ENCODE measurements at places on chromosomes 16 and 17.

DNA sequence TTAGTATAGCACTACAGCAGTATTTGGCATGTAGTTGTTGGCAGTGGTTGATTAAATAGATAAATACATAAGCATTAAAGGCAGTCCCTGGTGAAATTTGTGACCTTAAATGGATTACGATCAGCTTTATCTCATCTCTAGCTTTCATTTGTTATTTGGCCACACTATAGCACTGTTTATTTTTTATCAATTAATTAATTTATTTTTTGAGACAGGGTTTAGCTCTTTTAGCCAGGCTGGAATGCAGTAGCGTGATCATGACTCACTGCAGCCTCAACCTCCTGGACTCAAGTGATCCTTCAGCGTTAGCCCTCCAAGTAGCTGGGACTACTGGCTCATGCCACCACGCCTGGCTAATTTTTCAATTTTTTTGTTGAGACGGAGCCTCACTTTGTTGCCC, 18.7 kb upstream of the ARHGAP17 start:
- no peak for DNase-seq

GRCh38 chr16:66300501-66300900, 66.0 kb upstream of the CDH5 start:
- DNase-seq = no peak

GRCh38 chr16:30567991-30568638, 3.4 kb downstream of the ZNF688 start:
- DNase-seq = no peak

DNA sequence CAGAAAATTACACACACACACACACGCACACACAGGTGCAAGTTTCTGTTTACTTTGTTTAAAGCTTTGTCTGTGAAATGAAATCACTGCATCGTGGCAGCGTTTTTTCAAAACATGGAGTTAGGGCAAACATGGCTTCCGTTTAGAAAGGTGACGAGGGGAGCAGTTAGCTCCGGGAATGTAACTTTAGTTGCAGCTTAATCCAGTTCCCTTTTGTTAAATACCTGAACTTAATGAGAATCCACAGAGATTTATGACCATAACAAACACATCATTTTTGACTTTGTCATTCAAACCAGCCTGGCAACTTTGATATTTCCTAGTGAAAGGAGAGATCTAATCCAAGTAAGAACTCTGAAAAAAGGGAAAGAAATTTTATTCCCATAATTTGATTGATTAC, 12.1 kb downstream of the HS3ST3A1 start:
- DNase-seq = no peak

DNA sequence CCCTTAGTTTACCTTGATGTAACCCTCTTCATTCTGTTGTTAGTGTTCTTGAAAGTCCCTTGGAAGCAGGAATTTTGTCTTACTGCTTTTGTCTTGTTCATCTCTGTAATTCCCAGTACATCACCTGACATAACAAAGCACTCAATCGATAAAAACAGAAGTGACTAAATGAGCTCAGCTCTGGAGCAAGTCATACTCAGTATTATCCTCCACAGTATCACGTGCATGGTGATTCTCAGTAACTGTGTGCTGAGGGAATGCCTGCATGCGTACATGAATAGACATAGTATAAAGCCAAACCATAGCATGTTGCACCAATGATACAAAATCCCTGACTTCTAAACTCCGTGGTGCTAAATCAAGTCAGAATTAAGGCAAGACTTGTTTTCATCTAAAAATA, 7.2 kb downstream of the KRT38 start:
- no peak for DNase-seq

GRCh38 chr17:52724578-52724977, 566.1 kb upstream of the CA10 start:
- DNase-seq = no peak

DNA sequence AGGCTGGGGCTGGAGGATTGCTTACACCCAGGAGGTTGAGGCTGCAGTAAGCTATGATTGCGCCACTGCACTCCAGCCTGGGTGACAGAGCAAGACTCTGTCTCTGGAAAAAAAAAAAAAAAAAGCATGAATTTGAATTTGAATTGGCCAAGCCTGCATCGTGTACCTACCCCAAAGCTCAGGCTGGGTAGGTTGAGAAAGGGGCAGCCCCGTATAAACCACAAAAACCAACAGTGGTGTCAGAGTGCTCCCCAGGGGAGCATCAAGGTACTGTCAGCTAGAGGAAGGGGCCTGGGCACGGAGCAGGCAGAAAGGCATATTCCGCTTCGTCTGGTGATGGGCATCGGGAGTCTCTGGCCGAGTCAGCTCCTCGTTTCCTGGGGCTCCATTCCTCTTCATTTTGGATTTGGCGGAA, 40.9 kb downstream of the RAP1GAP2 start:
- peak; percentile 8 for DNase-seq

- DNase-seq = no peak
Observed at GRCh38 chr17:16155536-16155935, 59.8 kb downstream of the NCOR1 start.

DNA sequence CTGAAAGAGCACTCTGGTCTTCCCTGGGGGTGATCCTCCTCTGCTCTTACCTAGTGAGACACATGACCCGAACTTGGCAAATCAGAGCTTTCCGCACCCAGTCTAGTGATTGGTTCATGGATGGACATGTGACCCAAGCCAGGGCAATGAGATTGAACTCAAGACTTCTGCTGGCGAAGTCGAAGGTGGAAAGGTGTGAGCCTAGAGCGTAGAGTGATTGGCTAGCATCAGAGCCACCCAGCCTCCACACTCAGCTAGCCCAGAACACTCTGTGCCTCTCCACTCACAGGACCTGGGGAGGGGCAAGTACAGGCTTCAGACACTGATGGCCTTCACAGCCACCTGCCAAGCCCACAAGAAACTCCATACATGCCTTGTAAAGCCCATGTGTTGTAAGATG, 17.6 kb downstream of the ATPAF2 start:
- no peak for DNase-seq

DNA sequence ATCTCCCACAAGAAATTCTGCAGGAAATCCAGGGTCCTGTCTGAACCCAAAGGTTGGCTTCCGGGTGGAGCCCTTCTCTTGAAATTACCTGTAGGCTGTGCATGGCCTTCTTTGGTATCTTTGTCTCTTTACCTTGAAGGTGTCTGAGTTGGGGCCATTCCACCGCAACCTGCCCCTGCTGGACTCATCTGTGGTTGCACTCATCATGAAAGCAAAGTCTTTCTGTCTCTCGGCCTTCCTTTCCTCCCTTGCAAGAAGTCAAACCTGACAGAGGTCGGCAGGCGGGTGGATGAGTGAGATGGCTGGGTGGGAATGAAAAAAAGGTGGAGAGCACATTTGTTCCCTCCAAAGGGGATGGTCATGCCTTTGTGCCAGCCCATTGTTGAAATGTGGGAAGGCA, 25.1 kb downstream of the SALL1 start:
- DNase-seq = no peak

DNA sequence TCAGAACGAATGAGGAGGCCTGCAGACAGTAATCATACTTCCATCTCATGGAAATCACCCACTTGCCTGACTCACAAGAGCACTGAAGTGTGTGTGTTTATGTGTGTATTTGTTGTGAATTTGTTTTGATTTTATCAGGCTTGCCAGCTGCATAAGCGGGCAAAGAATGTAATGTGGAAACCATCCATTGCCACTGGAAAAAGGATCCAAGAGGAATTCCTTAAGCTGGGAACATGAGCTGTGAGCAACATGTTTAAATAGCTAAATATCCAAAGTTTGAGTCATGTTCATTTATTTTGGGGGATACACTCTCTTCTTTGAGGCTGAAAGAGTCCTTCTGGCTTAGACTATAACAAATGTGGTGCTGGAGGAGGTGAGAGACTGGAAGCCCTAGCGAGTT, 198.4 kb upstream of the TBX2 start:
- no peak for DNase-seq

- no peak for DNase-seq
Observed at GRCh38 chr16:27174798-27175197, 28.5 kb upstream of the KDM8 start.

DNA sequence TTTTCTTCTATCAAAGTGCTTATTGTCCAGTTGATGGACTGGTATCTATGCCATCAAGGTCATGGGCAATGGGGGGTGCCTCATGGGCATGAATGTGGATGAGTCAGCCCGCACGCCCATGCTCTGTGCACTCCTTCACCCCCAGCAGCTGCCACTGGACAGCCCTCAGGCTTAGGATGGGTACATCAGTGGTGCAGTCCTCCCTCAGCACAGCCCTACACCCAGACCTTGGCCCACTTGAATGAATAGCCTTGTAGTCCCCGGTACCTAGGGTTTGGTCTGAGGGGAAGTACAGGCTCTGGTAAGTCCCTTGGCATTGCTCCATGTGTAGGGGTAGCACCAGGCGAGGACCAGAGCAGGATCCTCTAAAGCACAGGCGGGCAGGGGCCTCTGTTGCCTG, 10.4 kb upstream of the GNA13 start:
- DNase-seq = no peak

- no peak for DNase-seq
Observed at GRCh38 chr17:27520491-27521185, 64.4 kb downstream of the KSR1 start.

- no peak for DNase-seq
Observed at GRCh38 chr17:68239632-68240366, 8.0 kb upstream of the AMZ2 start.

GRCh38 chr16:30748634-30749445, 615 bp downstream of the PHKG2 start:
- DNase-seq = no peak

DNA sequence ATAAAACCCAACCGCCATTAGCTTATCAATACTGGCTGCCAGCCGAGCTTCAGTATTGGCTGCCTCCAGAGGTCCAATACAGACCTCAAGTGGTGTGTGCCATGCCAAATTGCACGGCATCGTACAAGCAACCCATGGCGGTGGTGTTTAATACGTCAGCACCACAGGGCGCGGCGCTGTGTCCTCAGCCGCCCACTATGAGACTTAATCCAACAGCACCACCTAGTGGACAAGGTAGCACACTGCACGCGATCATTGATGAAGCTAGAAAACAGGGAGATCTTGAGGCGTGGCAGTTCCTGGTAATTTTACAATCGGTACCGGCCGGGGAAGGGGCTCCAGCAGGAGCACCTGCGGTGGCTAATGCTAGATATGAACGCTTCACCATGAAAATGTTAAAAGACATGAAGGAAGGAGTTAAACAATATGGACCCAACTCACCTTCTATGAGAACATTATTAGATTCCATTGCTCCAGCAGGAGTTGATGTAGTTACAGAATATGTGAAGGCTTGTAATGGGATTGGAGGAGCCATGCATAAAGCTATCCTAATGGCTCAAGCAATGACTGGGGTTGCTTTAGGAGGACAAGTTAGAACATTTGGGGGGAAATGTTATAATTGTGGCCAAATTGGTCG, 15.4 kb downstream of the FLYWCH1 start:
- DNase-seq = peak; percentile 67

DNA sequence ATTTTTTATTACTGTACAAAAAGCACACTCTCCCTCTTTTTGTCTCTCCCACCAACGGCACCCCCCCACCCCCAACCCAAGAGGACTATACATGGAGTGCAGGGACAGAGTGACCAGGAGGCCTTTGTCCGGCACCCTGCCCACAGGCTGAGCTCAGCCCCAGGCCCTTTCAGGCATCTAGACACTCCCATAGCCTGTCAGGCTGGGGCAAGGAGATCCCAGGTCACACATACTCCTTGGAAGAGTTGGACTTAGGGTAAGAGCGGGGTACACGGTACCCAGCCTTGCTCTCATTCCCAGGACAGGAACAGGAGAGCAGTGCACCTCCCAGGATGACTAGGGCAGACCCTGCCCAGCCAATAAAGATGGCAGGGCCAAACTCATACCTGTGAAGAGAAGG, 2.1 kb downstream of the CLDN7 start:
- no peak for DNase-seq

DNA sequence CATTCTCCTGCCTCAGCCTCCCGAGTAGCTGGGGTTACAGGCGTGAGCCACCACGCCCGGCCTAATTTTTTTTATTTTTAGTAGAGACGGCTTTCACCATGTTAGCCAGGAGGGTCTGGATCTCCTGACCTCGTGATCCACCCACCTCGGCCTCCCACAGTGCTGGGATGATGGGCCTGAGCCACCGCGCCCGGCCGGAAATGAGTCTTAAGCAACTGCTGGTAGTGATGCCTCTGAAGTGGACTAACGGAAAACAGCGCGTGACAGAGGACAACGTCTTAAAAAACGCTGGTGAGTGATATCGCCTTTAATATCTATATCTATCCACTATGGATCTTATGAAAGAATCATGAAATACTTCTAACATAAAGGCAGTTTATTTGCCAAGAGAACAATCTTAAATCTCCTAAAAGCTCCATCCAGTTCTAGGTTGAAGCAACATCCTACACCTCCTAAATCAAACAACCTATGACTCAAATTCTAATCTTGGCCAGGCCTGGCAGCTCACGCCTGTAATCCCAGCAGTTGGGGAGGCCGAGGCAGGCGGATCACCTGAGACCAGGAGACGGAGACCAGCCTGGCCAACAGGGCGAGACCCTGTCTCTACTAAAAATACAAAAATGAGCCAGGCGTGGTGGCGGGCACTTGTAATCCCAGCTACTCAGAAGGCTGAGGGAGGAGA, 69.8 kb downstream of the NXN start:
- DNase-seq = no peak

DNA sequence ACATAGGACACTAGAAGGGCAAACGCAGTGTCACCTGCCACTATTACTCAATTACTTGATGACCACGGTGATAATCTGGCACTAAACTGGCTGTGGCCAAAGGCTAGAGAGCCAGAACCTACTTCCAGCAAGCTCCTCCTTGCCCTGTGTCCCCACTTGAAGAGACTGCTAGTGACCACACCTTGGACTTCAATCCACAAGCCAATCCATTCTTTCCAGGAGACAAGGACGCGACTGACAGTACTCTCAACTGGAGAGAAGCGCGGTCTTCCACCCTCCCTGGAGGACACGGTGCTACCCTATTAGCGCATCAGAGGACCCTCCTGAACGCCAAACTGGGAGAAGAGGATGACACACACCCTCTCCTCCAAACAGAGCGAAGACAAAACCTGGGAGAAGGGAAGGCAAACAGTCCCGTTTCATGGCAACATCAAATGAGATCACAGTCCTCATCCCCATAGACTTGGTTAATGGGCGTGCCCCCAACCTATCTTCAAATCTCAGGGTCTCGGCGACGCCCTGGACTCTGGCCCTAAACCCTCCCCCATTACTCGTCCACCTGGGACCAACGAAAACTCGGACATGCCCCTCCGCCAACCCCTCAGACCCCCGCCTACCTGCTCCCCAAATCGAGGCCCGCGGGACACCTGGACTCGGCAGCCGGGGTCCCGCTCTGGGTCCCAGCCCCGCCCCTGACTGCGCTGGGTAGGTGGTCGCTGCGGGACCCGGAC, 508 bp downstream of the FLCN start:
- DNase-seq = no peak

All from stimulated activated CD4-positive, alpha-beta T cell treated with anti-CD3 and anti-CD28 coated beads, Interleukin-15, amount 100 ng/mL, for 1 hour (primary cell).